Effector memory CD4-positive, alpha-beta T cell (primary cell): ENCODE measurements at places on chromosomes 3 and 15.

DNA sequence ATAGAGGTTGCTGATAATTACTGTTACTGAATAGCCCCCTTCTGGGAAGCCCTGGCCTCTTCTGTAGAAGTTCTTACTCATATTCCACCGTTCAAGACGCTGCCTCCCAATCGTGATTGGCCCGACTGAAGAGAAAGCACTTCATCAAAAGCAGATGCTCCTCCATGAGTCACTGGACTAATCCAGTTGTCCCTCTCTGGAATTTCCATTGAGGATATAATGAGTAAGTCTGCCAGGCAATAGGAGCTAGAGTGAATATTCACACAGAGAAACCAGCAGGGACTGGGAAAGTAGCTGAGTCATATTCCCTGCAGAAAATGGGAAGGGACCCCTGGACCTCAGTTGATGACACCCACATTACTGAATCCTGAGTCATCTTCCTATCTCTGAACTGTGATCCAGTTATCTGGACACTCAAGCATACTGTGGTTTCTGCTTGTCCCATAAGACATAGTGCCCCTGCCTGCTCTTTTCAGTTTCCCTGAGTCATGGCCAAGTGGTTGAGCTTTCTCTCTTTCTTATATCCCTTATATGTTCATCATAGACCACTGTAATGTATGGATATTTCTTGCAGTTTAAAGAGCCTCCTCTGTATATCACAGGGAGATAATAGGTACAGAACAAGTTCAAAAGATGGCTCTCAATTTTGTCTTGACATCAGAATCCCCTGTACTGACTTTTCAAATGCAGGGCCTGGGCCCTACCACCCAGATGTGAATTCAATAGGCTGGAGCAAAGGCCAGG, 151.2 kb upstream of the CDIN1 start:
- DNase-seq = no peak

GRCh38 chr15:26438718-26439117, 334.1 kb downstream of the GABRB3 start:
- DNase-seq = no peak

GRCh38 chr15:54014067-54014655, 35.9 kb downstream of the UNC13C start:
- no peak for DNase-seq

DNA sequence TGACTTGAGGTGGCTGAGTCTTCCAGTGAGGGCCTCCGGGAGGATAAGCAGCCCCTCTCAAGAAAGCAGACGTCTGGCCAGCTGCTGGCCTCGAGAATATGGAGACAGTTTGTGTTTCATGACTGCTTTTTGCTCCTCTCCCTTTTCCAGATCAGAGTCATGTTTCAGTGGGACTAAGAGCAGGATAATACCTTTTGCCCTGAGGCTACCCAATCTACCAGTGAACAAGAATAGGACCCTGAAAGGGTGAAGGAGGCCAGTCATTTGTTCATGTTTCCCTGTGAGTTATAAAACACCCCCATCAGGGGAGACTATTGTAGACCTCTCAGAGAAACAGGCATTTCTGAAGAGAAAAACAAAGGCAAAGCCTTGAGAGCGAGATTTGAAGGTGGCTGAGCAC, 137.4 kb downstream of the RYR3 start:
- no peak for DNase-seq

- no peak for DNase-seq
These were observed 117.3 kb downstream of the DMXL2 start for GRCh38 chr15:51505251-51505650.

DNA sequence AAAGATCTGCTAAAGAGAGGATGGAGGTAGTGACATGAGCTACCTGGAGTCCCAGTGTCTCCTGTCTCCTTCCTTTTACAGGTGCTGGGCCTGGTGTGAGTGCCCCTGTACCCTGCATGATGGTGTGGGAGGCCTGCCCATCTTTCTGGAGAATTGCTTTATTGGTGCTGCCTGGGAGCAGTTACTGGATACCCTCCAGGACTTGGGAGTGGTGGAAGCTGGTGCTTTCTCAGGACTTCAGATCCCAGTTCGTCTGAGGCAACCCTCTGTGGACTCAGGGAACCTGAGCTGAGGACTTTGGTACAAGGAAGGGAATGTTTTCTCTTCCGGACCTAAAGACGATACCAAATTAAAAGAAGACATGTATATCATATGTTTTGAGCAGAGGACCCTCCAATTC, 18.3 kb upstream of the NUDT16 start:
- no peak for DNase-seq

GRCh38 chr15:69712991-69713390, 260.4 kb downstream of the RPLP1 start:
- DNase-seq = no peak

GRCh38 chr15:96363707-96364106, 33.2 kb downstream of the NR2F2 start:
- DNase-seq = no peak

GRCh38 chr15:42034628-42035434, 14.0 kb upstream of the PLA2G4E start:
- no peak for DNase-seq

DNA sequence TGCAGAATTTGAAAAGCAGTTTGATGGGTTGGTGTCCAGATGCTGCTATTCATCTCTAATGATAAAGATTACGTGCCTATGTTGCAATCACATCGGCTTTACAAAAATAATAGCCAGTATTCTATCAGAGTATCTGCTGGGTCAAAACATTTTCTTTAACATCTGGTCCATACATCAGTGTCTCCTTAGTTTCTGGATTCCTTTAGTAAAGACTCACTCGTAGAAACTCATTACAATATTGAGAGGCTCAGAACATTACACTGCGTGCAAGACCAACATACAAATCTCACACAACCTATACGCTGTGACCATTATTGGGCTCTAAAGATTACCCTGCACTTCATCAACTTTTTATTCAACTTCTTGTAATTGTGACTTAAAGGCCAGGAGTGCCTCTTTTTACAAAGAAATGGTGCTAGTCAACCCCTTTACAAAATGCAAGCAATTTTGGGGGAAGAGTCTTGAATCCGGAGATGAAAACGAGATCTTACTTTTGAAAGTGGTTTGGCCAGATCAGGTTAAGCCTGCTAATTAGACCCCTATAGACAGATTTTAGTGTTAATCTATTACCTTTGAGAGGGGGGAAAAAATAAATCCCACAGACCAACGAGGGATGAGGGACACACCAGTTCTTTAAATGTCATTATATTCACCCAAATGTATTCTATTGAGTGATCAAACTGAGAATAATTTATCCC, 2.9 kb downstream of the TRA2B start:
- no peak for DNase-seq

DNA sequence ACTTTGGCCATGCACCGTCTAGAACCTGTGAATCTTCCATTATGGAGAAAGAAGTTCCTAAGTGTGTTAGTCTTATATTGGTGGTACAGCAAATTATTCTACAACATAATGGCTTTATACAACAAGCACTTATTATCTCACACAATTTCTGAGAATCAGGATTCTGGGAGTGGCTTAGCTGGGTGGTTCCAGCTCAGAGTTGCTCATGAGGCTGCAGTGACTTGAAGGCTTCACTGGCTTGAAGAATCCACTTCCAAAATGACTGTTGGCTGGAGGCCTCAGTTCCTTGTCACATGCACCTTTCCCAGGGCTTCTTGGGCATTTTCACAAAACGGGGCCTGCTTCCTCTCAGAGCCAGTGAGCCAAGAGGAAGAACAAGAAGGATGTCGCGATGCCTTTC, 82.3 kb upstream of the RNF7 start:
- no peak for DNase-seq

DNA sequence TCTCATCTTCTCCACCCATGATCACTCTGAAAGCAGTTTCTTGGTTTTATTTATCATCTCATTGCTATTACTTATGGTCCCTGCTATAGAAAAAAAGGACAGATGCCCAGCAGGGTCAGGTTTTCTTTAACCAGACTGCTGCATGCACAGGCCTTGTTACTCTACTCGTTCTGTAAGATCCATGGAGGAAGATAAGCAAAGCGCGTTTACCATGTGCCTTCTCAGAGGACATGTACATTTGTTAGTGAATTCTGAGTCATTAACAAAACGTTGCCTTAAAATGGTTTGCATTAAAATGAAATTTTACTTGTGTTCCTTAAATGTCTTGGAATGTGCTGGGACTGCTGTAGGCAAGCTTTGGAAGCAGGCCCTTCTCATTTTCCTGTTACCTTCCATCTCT, 657.3 kb upstream of the KCNMB2 start:
- DNase-seq = no peak

DNA sequence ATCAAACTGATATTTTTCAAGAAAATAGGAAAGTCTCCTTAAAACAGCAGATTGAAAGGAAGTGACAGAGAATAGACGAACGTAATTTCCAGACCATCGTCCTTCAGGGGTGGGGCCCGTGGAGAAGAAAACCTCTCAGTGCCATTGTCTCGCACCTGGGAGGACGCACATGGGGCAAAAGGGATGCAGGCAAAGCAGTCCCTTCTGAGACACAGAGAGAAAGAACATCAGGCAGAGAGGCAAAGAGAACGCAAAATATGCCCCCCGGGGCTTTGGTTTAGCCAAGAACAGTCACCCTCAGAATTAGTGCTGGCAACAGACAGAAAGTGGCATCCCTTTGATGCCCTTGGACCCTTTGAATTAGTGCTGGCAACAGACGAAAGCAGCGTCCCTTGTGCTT, 37.0 kb downstream of the MUC20 start:
- no peak for DNase-seq

- no peak for DNase-seq
These were observed 56.8 kb downstream of the ITGA11 start for GRCh38 chr15:68375191-68375631.

GRCh38 chr3:112606098-112606497, 34.8 kb downstream of the CCDC80 start:
- DNase-seq = no peak

- DNase-seq = no peak
These were observed 504.0 kb upstream of the TGFBR2 start for GRCh38 chr3:30102356-30102755.

GRCh38 chr3:152197451-152197850, 71.3 kb upstream of the MBNL1 start:
- DNase-seq = no peak

- no peak for DNase-seq
These were observed 38.5 kb upstream of the CDAN1 start for GRCh38 chr15:42775416-42775815.

- no peak for DNase-seq
These were observed 240.8 kb upstream of the CMC1 start for GRCh38 chr3:28000608-28001007.

GRCh38 chr15:49116108-49116857, 39.1 kb downstream of the COPS2 start:
- DNase-seq = no peak

DNA sequence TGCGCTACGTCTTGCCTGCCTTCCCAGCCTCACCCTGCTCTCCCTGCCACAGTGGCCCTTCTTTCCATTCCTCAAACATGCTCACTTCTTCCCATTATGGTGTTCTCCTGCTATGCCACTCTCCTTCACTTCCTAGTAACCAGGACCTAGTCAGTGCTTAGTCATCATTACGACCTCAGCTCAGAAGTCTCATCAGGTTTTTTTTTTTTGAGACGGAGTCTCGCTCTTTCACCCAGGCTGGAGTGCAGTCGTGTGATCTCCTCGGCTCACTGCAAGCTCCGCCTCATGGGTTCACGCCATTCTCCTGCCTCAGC, 149.5 kb downstream of the GREM1 start:
- no peak for DNase-seq

DNA sequence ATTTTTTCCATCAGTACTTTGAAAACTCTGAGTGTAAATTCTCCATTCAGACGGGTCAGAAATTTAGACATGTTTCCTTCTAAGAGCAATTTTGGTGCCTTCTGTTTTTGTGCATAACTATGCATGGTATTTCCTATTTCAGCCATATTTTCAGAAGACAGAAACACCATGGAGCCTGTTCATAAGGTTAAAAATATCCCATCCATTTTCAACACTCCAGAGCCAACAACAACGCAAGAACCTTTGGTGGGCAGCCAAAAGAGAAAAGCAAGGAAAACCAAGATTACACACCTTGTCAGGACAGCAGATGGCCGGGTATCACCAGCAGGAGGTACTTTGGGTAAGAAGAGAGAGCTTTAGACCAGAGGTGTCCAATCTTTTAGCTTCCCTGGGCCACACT, 275.6 kb downstream of the BBX start:
- DNase-seq = no peak

- no peak for DNase-seq
These were observed 1.2 kb downstream of the PARP16 start for GRCh38 chr15:65285291-65286068.

DNA sequence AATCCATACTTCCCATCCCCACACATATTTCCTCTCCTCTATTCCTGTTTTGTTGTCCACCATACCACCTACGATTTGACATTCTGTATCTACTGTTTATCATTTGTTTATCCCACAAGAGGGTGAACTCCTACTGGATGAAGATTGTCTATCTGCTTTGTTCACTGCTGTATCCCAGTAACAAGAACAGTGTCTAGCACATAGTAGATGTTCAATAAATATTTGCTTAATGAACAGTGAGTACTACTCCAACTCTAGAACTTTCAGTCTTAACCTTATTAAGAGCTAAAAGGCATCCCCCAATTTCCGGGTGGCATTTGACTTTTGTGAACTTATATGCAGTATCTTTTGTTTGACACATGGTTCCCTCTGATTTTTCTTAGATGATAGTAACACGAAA, 1.3 kb downstream of the PYGO1 start:
- no peak for DNase-seq

DNA sequence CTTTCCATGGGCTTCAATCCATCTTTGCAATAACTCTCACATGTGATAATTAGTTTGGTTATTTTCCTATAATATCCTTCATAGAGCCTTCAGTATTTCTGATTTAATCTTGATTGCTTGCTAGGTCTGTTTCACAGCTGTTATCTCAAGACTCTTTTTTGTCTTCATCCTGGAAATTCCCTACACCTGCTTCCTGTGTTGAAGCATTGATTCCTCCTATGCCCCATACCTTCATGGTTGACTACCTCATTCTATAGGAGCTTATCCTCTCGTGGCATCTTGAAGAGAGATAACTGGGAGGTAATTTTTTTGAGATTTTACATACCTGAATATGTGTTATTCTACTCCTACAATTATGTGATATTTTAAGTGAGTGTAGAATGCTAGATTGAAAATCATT, 26.7 kb downstream of the PIK3CA start:
- DNase-seq = no peak

DNA sequence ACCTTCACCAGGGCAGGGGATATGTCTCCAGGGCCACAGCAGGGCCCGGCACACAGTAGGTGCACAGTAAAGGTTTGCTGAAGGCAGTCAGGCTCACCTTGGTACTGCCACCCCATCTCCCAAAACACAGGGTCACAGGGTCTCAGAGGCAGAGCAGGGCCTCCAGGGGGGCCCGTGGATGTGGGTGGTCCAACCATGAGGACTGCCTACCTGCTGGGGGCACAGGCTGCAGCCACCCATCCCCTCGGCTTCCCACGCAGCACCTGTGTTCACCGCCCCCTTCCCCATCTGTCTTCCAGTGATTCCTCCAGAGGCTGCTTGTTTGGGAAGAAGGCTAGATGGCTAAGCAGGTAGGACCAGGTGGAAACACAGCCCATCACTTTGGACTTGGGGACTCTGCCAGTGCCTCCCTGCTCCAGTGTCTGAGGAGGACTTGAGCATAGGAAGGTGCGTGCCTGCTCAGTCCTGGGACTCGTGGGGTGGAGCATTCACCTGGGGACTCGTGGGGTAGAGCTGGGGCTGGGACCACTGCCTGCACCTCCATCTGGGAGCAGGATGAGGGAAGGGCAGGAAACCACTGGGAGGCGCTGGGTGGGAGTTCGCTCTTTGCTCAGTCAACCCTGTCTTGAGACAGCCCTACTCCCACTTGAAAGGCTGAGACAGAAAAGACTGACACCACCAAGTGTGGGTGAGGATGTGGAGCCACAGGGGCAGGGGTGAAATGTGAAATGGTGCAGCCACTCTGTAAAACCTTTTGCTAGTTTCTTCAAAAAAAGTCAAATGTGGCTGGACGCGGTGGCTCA, 18.8 kb upstream of the PLXND1 start:
- DNase-seq = no peak
